Activated gamma-delta T cell treated with Interleukin-2 at 50 U/mL for 16 hours (primary cell): ENCODE measurements at places on chromosomes 3 and 15.

- DNase-seq = no peak
These were observed 18.4 kb downstream of the CA12 start for GRCh38 chr15:63363292-63363691.

DNA sequence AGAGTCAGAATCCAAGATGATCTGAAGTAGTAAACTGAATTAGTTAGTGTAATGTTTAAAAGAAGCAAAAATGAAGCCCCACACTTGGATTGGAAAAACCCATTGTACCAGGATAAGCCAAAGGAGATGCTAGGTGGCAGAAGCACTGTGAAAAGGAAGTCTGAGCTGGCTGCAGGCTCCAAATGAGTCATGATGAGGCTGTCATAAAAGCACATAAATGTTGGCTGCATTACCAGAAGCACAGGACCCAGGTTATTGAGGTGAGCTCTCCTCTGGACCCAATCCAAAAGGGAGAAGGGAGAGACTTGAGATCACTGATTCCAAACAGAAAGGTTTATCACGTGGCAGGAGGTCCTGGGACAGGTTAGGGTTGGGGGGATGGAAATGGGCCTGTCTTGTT lies 3.2 kb upstream of the ACAN start:
- no peak for DNase-seq

DNA sequence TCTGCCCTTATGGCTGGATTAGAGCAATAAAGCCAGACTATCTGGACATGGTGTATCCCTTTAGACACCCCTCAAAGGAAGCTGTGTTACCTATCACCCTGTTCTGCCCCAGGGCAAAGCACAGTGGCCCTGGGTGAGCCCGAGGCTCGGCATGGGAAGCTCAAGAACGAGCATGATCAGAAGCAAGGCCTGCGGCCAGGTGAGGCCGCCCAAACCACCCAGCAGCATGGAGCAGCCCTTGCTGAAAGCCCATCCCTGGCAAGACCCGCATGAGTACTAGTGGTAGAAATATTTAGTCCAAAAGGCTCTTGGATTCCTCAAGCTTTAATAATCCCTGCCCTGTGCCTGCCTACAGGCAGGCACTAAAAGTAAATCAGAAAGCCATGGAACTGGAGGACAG lies 261.1 kb downstream of the MEX3B start:
- no peak for DNase-seq

DNA sequence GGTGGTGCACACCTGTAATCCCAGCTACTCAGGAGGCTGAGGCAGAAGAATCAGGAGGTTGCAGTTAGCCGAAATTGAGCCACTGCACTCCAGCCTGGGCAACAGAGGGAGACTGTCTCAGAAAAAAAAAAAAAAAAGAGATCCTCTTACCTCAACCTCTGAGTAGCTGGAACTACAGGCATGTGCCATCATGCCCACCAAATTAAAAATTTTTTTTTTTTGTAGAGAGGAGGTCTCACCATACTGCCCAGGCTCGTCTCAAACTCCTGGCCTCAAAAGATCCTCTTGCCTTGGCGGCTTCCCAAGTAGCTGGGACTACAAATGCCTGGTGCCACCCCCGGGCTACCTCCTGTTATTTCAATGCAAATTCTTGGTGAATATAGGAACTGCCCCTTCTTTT lies 1.5 kb downstream of the UMPS start:
- no peak for DNase-seq

DNA sequence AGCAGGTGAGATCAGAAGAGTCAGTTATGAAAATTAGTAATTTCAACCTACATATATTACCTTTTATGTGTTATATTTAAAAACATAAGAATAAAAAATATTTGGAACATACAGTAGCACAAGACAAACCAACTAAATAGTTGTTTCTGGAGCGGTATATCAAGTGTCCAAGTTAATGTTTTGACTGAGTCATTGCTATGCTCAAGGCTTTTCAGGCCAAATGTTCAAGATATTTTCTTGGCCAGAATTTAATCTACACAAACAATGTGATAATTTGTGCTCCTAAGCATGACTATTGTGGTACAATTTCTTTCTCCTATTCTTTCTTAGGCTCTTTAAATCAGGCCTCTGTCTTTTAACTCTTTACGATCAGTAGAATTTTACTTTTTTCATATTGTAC lies 412.4 kb downstream of the RAP2B start:
- no peak for DNase-seq

- no peak for DNase-seq
These were observed 214.3 kb downstream of the NFKBIZ start for GRCh38 chr3:102063572-102063971.

DNA sequence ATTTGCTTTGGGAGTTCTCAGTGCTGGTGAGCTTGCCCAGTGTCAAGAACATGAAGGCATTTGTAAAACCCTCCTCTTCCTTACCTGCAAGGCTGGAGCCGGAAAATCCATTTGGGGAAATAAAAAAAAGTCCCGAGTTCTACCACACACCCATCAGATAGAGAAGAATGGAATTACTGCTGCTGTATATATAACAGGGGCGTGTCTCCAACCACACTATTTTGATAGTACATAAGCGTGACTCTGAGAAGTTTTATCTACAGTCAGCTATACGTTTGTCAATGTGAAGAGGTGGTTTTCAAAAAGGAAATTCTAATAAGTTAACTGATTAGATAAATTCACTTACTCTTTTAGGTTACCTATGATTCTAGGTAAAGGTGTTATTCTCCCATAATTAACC lies 1.3 kb upstream of the CPA3 start:
- DNase-seq = no peak

DNA sequence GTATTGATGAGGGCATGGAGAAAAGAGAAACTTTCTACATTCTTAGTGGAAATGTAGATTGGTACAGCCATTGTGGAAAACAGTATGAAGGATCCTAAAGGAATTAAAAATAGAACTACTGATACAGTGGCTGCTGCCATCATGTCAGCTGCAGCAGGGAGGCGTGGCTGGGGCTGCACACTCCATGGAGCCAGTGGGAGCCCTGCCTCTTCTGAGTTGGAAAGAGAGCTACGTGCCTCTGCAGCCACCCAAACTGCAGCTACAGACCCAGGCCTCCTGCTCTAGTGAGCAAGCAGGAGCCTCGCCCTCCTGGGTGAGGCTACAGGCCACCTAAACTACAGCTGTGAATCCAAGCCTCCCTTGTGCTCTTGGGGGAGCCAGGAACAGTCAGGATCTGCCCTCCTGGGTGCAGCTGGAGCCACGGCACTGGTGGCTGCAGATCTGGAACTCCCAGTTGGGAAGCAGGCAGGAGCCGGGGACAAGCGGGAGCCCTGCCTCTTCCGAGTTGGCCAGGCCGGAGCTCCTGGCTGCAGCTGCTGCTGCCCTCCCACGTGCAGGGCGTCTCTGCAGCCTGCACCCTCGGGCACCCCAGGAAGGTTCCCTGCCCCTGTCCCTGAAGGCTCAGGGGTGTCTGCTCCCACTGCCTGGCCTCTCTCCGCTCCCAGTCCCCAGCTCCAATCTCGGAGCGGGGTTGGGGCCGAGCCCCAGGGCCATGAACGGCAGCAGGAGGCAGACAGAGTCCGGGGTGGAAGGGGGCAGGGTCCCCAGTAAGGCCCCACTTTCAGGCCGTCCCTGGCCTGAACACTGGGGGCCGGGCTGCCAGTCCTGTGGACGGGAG lies 64.5 kb downstream of the THBS1 start:
- DNase-seq = no peak

DNA sequence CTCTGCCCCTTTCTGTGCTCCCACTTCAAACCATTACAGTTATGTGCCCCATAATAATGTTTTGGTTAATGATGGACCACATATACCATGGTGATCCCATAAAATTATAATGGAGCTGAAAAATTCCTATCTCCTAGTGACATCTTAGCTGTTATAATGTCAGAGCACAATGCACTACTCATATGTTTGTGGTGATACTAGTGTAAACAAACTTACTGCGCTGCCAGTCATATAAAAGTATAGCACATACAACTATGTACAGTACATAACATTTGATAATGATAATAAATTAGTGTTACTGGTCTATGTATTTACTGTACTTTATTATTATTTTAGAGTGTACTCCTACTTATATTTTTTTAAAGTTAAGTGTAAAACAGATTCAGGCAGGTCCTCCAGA lies 45.6 kb upstream of the TCAIM start:
- DNase-seq = no peak

GRCh38 chr15:67413770-67414390 lies 107.1 kb upstream of the C15orf61 start:
- no peak for DNase-seq

DNA sequence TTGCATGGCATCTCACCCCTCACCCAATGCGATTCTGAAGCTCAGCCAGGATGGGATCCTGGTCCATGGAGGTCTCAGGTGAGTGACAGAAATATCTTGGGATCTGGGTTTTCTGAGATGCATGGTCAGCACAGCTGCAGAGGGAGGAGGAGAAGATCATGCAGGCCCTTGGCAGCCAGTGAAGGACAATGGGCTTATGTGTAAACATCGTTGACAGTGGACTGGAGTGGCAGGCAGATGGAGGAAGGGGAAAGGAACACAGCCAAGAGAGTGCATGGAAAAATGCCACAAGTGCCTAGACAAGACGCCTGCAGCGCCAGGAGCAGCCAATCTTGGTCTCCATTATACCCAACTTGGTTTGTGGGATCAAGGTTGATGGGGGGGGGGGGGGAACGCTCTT lies 347.9 kb downstream of the MCTP2 start:
- no peak for DNase-seq

DNA sequence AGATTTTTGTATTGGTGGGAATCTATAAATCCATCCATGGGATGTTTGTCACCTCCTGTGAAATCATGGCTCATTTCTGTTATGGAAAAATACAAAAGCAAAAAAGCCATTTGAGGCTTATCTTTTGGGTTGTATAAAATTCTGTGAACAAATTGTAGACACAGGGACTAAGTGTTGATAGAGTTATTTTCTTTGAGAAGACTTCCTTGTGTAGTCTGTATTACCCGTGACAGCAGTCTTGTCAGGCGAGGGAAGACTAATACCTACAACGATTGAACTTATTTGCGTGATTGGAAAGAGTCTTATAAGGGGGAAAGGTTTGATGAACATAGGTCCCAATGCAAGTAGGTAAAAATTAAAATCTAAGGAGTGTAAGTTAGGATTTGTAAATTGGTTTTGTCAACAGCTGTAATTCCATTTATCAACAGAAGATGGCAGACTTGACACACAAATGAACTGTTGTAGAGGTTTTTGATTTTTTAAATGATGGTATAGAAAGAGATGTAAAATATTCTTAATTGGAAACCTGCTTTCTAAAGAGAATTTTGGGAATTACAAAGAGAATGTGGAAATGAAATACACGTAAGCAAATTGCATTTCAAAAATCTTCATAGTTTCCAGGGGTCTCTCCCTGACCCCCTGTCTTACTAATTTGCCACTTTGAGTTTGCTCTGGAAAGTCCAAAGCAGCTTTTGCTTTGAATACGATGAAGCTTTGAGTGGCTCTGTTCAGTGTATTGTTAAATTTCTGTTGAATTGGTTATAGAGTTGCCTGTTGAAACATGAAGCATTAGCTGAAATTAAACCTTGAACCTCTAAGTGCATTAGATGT lies 33.2 kb downstream of the SLC25A26 start:
- no peak for DNase-seq

- DNase-seq = no peak
These were observed 76.5 kb downstream of the HMG20A start for GRCh38 chr15:77497110-77497737.

DNA sequence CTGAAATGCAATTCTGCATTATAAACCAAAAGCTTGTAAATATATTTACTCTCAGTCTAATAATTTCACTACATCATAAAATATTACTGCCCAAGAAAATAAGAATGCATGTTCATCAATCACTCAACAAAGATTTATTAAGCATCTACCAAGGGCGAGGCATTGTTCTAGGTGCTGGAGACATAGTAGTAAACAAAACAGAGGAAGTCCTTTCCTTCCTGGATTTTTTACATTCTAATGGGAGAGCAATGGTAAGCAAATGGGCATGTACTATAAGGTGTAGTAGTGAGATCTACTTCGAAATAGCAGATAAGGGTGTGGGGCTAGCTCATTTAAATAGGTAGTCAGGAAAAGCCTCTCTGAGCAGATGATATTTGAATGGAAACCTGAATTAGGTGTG lies 10.8 kb upstream of the ZFYVE19 start:
- no peak for DNase-seq

DNA sequence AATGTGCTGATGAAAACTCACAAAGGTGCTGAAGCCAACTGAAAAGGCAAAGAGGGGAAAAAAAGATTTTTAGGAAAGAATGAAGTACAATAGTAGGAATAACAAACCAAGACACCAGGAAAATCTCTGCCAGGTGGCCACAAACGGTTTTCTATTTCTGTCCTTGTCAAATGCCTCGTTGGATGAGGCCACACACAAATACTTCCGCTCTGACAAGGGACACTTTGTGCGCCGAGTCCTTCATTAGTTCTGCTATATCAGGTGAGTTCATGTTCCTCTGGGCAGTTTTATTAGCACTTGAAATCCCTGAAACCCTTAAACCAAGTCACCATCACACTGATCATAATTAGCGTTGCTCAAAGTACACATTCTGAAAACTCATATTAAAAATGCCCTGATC lies 373.1 kb downstream of the VPS13C start:
- no peak for DNase-seq

DNA sequence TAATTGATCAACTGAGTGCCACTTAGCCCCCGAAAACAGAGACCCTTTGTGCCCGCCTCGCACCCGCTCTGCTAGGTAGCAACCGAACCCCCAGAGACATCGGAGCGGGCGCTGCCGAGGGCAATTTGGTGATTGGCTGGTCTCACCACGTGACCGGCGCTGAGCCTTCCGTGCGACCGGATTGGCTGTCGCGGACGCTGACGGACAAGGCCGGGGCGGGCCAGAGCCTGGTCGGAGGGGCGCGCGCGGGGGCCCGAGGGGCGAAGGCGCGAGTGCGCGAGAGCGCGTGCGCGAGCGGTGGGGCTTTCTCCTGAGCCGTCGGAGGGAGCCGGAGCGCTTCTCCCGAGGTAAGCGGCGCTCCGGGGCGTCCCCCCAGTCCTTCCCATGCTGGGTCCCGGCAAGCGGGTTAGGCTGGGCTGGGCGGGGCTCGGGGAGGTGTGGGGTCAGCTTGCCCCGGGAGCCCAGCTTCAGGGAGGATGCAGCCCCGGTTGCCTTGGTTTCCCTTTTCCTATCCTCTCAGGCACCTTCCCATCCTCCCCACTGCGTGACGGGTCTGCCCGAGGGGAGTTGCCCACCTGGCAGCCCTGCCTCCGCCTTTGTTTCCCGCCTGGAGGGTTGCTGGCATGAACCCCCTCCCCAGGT lies at the start of gene TMEM108:
TSS of gene TMEM108 (plus strand) at position 303 of the 642 bp plus-strand sequence.
- no peak for DNase-seq

DNA sequence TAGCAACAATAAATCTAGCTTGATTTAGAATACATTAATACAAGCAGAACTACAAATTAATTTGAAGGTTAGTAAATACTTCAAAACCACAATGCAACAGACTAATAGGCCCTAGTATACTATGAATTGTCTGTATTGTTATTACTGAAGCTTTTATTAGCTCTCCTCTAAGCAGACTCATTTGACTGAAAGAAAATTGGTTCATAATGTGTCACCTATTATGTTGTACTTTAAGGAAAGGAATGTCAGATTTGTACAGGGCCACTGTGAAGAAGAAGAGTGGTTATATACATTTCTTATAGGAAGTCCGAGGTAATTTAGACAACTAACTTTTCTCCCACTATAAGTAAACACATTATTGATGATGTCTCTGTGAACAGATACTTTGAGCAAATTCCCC lies 954.5 kb downstream of the ZPLD1 start:
- DNase-seq = no peak
